Body of pancreas (tissue), 4 donors: ENCODE measurements at places on chromosomes 2 and 18. TPM values are rescaled to one million over a fixed set of nuclear protein-coding genes. Genes with fewer than 3 reads are reported as not detected.

DNA sequence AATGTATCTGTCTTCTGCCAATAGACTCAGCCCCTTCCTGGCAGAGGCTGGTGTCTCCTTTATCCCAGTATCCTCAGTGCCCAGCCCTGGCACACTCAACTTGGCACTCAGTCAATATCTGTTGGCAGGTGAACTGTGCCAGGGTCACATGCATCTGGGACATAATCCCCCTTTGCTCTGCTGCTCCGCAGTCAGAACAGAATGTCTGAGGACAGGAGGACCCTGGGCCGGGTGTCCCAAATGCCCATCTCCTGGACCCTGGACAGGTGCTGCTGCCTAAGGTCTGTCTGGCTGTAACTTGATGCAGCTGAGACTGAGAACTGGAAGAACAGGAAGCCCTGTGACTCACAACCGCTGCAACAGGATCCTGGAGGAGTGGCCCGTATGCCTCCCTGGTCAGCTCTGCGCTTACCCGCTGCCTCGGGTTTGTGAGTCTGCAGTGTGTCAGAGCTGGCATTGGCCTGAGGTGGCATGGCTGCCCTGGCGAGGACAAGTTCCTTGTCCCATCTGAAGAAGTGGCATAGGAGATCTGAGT lies 11.4 kb downstream of the HK2 start:
- H3K4me3 ChIP-seq = no peak overlapping the region
- H3K27me3 ChIP-seq = no peaks in the 10 kb centered on the region
- H3K4me1 ChIP-seq = peaks cover 39% of the 10 kb centered on the region
- no peaks in the 10 kb centered on the region for H3K36me3 ChIP-seq
- DNase-seq = peak; percentile 85

- H3K27me3 ChIP-seq = no peaks in the 10 kb centered on the region
- H3K27ac ChIP-seq = no peak overlapping the region
Observed at GRCh38 chr2:37507703-37508102, 163.3 kb downstream of the QPCT start.

DNA sequence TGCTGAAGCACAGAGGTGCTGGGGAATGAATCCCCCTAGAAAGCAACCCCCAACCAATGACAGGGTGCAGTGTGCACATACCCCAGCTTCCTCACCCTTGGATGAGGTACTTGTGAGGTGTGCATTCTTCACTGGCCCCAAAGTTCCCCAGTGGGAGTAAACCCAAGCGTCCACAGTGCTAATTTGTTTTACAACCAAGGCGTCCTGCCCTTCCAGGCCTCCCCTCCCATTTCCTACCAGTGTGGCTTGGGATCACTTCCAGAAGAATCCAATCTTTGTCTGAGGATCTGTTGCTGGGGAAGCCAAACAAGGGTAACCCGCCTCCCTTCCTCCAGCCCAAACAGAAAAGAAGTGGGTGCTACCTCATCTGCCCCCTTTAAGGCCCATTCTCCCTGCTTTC lies 40.3 kb upstream of the TEX51 start:
- DNase-seq = no peak
- no peaks in the 10 kb centered on the region for H3K4me1 ChIP-seq
- H3K27me3 ChIP-seq = no peaks in the 10 kb centered on the region
- H3K36me3 ChIP-seq = no peaks in the 10 kb centered on the region
- no peak overlapping the region for H3K4me3 ChIP-seq
- H3K27ac ChIP-seq = no peak overlapping the region

GRCh38 chr2:238228700-238229099 lies 11.1 kb downstream of the HES6 start:
- H3K27me3 ChIP-seq = no peaks in the 10 kb centered on the region
- H3K4me1 ChIP-seq = peaks cover 44% of the 10 kb centered on the region
- H3K4me3 ChIP-seq = no peak overlapping the region
- no peak for DNase-seq

DNA sequence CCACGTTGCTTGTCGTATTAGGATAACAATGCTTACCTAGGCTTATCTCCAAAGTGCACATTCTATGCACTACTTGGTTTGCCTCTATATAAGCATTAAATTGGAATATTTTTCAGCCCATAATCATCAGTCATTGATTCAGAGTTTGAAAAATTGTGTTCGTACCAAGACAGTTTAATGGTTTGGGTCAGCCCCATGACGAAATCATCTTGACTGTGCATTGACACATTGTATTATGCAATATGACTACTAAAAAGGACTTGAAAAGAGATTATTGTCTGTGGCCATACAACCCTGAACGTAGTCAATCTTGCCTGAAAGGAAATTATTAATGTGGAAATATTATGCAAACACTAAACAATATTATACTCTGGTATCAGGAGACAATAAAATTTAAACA lies 141.3 kb downstream of the EML6 start:
- H3K27ac ChIP-seq = no peak overlapping the region
- H3K4me3 ChIP-seq = no peak overlapping the region
- H3K4me1 ChIP-seq = no peaks in the 10 kb centered on the region
- H3K36me3 ChIP-seq = no peaks in the 10 kb centered on the region

Gene LONRF2
- total RNA-seq = 12.5 TPM

Gene APCDD1
- 31.3 TPM for total RNA-seq

DNA sequence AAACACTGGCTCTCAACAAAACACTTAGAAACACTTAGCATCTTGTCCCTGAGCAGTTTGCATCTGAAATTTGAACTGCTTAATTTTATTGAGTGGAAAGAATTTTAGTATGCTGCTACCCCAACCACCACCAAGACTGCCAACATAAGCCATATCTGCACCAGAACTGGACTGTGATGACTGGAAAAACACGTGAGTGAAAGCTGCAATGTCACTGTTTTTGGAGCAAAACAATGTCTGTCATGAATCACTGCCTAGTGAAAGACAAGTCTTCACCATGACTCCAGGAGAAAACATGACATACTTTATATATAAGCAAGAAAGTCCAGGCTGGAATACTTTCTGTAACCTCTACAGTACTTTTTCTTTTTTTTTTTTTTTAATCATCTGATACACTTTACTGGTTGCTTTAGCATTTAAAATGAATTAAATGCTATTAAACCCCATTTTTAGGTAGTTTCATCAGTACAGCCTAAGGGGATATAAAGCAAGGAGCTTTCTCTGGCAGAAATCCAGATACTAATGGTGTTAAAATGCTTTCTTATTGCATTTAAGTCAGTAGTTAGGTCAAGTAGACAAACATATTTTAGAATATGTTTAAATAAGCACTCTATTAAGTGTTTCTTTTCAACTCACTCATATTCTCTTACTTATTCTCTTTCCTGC lies 2129.4 kb upstream of the PIK3C3 start:
- no peaks in the 10 kb centered on the region for H3K36me3 ChIP-seq
- H3K4me3 ChIP-seq = no peak overlapping the region
- H3K27ac ChIP-seq = no peak overlapping the region
- H3K27me3 ChIP-seq = no peaks in the 10 kb centered on the region
- H3K4me1 ChIP-seq = no peaks in the 10 kb centered on the region

Gene BMP10
- total RNA-seq = not detected

Gene FBXO15
- 1.0 TPM for total RNA-seq

- no peak overlapping the region for H3K4me3 ChIP-seq
- no peak for DNase-seq
- H3K4me1 ChIP-seq = peaks cover 27% of the 10 kb centered on the region
- H3K27me3 ChIP-seq = no peaks in the 10 kb centered on the region
- H3K36me3 ChIP-seq = no peaks in the 10 kb centered on the region
- H3K27ac ChIP-seq = no peak overlapping the region
Observed at GRCh38 chr2:238848691-238848975, 748 bp downstream of the TWIST2 start.

Gene ATP5F1A
- 177 TPM for total RNA-seq

DNA sequence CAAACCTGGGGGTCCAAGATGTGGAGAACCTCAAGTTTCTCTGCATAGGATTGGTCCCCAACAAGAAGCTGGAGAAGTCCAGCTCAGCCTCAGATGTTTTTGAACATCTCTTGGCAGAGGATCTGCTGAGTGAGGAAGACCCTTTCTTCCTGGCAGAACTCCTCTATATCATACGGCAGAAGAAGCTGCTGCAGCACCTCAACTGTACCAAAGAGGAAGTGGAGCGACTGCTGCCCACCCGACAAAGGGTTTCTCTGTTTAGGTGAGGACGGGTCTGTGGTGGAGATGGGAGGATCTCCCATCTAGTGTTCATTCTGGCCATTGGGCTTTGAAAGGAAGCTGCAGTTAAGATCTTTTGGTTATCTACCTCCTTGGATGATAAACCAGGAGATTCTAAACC lies 2.9 kb downstream of the CASP10 start:
- no peak for DNase-seq
- H3K4me1 ChIP-seq = peaks cover 39% of the 10 kb centered on the region
- no peaks in the 10 kb centered on the region for H3K27me3 ChIP-seq
- no peaks in the 10 kb centered on the region for H3K36me3 ChIP-seq
- H3K27ac ChIP-seq = no peak overlapping the region
- H3K4me3 ChIP-seq = no peak overlapping the region

Gene MAL
- total RNA-seq = not detected

DNA sequence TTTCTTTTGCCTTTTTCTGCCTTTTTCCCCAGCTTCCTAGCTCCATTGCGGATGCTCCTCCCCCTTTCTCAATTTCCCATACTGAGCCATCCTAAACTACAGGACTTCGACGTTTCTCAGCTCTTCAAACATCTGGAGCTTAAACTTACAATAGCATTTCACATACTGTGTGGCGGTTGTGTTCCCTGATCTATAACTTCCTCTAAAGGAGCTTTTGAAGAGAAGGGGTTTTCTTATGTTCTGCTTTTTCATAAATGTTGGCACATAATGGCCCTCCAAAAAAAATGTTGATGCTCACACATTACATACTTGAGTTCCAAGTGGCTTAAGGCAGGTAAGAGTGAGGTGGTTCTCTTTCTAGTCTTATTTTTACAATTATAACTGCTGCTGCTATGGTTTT lies 87.4 kb downstream of the RNF144A start:
- no peaks in the 10 kb centered on the region for H3K36me3 ChIP-seq
- H3K27ac ChIP-seq = no peak overlapping the region
- no peak overlapping the region for H3K4me3 ChIP-seq

Gene OR6B2
- total RNA-seq = not detected

DNA sequence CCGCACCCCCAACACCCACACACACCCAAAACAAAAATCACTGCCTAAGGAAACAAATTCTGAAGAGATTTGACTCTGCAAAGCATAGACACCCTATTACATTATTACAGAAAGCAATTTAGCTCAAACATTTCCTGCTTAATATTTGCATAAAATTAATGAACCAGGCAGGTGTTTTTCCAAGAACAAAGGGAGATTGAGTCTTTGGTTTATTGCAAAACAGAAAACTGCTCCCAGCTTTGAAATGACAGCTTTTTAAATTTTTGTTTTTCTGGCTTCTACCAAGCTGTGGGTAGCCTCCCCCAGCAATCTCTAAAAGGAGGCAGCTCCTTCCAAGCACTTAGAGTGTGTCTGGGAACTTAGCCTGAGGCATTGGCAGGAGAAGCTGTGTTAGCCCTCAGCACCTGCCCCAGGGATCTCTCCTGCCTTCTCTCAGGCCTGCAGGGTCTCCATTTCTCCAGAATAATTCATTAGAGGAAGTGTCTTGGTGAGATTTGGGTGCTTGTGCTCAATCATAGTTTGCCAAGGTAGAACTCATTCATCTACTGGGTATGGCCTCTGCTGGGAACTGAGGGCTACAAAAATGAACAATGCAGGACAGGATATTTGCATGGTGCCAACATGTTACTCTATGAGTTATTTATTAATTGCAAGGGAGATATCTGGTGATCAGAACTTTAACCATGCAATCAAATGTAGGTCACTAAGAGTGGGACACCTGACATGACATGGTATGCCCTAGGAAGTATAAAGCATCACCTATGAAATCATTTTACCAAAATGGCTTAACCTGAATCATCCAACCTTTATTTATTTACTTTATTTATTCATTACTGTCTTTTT lies 58.7 kb downstream of the B3GNT2 start:
- DNase-seq = no peak
- H3K27me3 ChIP-seq = no peaks in the 10 kb centered on the region
- peaks cover 9% of the 10 kb centered on the region for H3K4me1 ChIP-seq
- no peaks in the 10 kb centered on the region for H3K36me3 ChIP-seq

- no peak overlapping the region for H3K4me3 ChIP-seq
Observed at GRCh38 chr2:70328921-70329561, 27.2 kb upstream of the FAM136A start.

GRCh38 chr2:186746584-186746983 lies 52.7 kb downstream of the FAM171B start:
- H3K4me1 ChIP-seq = no peaks in the 10 kb centered on the region
- no peak for DNase-seq
- H3K4me3 ChIP-seq = no peak overlapping the region
- no peak overlapping the region for H3K27ac ChIP-seq

Gene FAM228B
- total RNA-seq = 56.7 TPM

DNA sequence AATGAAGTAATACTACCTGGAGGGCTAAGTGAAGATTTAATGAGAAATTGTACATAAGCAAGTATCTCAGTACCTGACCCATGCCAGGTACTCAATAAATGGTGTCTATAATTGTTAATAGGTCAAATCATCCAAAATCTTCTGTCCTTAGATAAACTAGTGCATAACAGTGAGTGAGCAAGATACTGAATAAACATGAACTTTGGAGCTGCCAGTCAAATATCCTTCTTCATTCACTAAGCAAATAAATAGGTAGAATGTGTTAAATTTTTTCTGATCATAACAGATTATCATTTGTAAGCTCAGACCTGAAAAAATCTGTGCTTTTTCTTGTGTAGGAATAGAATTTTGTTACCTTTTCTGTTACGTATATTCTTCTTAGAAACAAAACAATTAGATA lies 39.6 kb downstream of the RAB3GAP1 start:
- H3K27me3 ChIP-seq = no peaks in the 10 kb centered on the region
- H3K4me1 ChIP-seq = peaks cover 14% of the 10 kb centered on the region
- no peak for DNase-seq
- H3K27ac ChIP-seq = no peak overlapping the region
- H3K36me3 ChIP-seq = no peaks in the 10 kb centered on the region

DNA sequence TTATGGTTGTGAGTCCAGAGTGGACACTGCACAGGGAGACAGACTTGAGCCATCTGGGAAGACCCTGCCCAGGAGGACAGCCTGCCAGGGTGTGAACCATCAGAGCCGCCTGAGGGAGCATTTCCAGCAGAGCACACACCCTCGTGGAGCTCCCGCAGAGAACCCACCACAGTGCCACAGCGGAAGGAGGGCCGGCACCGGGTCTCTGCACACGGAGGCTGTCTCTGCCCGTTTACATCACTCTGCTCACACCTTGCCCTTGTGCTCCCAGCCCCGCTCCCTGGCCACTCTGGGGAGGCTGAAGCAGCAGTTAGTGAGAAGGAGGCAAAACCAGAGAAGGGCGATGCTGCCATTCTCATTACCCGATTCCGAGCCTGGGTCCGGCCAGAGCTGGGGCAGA lies 161.9 kb downstream of the KLHL29 start:
- DNase-seq = no peak
- no peaks in the 10 kb centered on the region for H3K27me3 ChIP-seq
- H3K27ac ChIP-seq = no peak overlapping the region
- no peaks in the 10 kb centered on the region for H3K36me3 ChIP-seq
- H3K4me1 ChIP-seq = no peaks in the 10 kb centered on the region

GRCh38 chr2:140376686-140377085 lies 1596.5 kb upstream of the NXPH2 start:
- H3K4me3 ChIP-seq = no peak overlapping the region
- H3K27me3 ChIP-seq = no peaks in the 10 kb centered on the region
- H3K36me3 ChIP-seq = no peaks in the 10 kb centered on the region
- H3K27ac ChIP-seq = no peak overlapping the region

GRCh38 chr18:12408247-12408869 lies 629 bp downstream of the PRELID3A start:
- H3K4me1 ChIP-seq = peaks cover 15% of the 10 kb centered on the region
- H3K36me3 ChIP-seq = no peaks in the 10 kb centered on the region
- peak overlapping the region; percentile 18 for H3K27ac ChIP-seq
- H3K4me3 ChIP-seq = peak overlapping the region; percentile 25

GRCh38 chr2:30115141-30115980 lies 31.4 kb upstream of the YPEL5 start:
- H3K4me1 ChIP-seq = peaks cover 8% of the 10 kb centered on the region
- H3K36me3 ChIP-seq = no peaks in the 10 kb centered on the region
- no peaks in the 10 kb centered on the region for H3K27me3 ChIP-seq
- no peak overlapping the region for H3K27ac ChIP-seq
